ENCODE measurements at places on chromosomes 3 and 15.

DNA sequence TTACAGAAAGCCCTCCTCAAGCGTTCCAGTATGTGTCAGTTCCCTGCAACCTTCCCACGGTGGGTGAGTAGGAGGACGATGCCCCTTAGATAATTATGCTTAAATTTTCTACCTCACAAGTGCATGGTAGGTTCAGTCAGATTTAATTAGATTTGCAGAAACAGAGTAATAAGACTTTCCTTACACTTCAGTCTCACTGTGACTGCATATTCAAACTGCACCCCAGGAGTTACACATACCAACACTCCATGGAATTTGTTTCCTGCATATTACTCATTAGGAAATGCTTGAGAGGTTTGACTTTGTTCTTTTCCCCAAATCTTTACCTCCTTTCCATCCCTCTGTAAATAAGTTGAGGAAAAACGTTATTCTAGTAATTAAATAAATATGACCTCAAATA is 108.8 kb downstream of the ARRDC4 start:
- no peak for DNase-seq

DNA sequence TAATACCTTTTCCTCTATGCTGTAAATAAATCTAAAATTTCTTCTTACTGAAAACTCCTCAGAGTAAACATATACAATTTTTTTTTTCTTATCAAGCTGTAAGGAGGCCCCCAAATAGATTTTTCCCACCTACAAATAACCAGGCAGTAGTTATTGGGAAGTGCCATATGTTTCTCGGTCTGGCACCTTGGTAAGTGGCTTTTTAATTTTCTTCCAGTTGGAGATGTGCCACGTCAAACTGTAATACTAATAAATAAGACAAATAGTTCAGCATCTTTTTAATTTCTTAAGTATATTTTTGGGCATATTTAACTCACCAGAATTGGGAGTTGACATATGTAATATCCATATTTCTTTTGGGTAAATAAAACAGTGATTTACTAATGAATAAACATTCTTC is 346.3 kb downstream of the DIPK2A start:
- no peak for DNase-seq

GRCh38 chr3:52489453-52489852 is 5.7 kb upstream of the STAB1 start:
- no peak for DNase-seq

DNA sequence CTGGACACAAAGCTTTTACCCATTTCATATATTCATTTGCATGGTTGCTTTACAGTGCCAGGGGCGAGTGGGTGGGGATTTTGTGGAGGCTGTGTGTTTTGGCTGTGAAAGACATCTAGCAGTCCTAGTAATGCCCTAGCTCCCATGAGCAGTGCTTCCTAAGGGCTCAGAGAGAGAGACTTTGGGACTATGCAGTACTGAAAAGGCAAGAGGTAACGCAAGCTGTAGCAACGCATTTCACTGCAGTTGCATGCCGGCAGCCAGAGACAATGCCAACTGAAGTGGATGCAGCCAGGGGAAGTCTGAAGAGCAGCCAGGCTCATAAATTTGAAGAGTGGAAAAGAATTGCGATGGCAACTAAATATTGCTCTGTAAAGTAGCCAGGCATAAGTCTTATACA is 27.4 kb upstream of the ATP10A start:
- no peak for DNase-seq

GRCh38 chr15:67025719-67026609 is 39.4 kb upstream of the SMAD3 start:
- no peak for DNase-seq

DNA sequence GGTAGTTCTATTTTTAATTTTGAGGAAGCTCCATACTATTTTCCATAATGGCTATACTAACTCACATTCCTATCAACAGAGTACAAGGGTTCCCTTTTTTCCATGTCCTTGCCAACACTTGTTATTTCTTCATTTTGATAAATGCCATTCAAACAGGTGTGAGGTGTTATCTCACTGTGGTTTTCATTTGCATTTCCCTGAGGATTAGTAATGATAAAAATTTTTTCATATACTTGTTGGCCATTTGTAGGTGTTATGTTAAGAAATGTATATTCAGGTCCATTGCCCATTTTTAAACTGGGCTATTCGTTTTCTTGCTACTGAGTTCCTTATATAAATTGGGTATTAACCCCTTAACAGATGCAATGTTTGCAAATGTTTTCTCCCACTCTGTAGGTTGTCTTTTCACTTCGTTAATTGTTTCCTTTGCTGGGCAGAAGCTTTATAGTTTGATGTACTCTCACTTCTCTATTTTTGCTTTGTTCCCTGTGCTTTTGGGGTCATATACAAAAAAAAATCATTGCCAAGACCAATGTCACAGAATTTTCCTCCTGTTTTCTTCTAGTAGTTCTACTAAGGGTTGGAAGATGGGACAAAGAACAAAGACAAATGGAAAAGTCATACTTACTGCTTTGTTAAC is 11.0 kb upstream of the VPS39 start:
- DNase-seq: no peak

GRCh38 chr3:30344288-30344687 is 262.1 kb upstream of the TGFBR2 start:
- DNase-seq: no peak

DNA sequence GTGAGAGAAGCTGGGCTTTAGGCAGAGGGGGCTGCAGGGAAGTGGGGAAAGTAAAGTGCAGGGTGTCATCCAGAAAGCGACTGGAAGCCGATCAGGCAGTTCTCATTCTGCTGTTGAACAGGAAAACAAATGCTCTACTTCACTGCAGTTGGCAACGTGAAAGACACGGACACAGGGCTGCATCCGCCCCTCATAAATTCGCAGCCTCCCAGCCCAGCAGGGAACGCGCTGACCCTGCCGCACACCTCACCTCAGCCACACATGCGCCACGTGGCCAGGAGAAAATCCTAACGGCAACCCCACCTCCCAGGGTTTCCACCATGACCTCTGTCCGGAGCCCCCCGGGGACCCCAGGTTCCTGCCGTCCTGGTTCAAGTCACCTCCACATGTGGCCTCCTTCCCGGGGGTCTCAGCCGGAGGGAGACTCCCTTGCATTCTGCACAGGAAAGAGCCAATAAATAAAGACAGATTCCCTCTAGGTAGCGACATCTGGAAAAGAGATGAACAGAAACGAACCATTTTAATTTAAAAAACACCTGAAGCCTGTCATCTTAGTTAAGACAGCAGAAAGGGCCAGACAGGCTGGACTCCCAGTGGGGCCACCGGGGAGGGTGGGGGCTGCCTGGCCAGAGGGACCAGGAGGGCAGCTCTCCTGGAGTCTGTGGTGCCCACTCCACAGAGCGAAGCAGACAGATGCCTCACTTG is 118.7 kb downstream of the TMEM266 start:
- no peak for DNase-seq

DNA sequence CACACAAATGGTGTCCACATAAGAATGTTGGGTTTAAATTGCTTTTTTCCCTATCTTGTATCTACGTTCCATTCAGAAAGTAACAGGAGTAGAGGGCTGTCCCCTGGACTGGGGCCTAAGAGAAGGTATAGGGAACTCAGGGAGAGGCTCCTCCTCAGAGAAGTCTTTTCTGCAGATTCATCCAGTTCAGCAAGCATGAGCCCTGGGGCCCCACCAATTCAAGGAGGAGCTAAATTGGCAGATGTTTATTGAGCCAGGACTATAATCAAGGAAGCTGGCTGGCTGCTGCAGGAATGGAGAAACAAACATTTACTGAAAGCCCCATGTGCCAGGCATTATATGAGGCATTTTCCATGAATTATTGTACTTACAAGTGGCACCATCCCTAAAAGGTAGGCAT is 22.1 kb upstream of the LARS2 start:
- DNase-seq: no peak

- no peak for DNase-seq
These were observed 101.1 kb downstream of the EPHA6 start for GRCh38 chr3:96915445-96915844.

- DNase-seq: no peak
These were observed 99.4 kb downstream of the ERC2 start for GRCh38 chr3:56368846-56369245.

All from right atrium auricular region (tissue), 2 donors.